ENCODE measurements at places on chromosomes 3 and 15.

- no peak for DNase-seq
These were observed 946.9 kb downstream of the EPHA3 start for GRCh38 chr3:90054311-90054710.

GRCh38 chr3:52084954-52085680 lies 28.7 kb upstream of the DUSP7 start:
- no peak for DNase-seq

GRCh38 chr3:101081999-101082398 lies 88.8 kb upstream of the ABI3BP start:
- DNase-seq: no peak

- DNase-seq: no peak
These were observed 616 bp upstream of the IGDCC4 start for GRCh38 chr15:65423150-65423975.

DNA sequence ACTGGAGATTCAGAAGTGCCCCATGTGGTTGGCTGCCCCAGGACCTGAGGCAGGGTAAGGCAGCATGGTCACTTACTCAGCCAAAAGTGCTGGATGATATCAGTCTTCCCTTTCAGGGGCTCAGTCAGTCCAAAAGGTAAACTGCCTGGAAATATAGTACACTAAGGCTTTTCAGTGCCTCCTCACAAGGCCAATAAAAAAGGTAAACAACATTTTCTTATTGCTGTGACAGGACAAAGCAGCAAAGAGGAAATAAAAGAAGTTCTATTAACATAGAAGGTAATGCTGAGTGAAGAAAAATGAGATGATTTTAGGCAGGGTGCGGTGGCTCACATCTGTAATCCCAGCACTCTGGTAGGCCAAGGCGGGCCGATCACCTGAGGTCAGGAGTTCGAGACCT lies 66.5 kb upstream of the CDAN1 start:
- DNase-seq: no peak

DNA sequence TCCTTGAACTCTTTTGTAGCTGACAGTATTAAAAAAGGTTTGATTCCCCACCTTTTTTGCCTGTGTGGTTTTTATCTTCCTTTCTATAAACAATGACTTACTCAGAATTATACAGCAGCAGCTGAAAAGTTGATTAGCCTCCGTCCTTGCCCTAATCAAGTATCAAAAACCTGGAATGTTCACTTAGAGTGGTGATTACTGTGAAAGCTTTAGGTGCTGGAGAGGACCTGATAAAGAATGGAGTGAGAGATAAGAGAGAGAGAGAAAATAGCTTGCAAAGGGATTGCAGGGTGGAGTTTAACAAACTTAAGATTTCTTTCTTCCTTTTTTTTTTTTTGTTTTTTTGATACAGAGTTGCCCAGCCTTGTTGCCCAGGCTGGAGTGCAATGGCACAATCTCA lies 6.7 kb downstream of the CGNL1 start:
- DNase-seq: no peak

DNA sequence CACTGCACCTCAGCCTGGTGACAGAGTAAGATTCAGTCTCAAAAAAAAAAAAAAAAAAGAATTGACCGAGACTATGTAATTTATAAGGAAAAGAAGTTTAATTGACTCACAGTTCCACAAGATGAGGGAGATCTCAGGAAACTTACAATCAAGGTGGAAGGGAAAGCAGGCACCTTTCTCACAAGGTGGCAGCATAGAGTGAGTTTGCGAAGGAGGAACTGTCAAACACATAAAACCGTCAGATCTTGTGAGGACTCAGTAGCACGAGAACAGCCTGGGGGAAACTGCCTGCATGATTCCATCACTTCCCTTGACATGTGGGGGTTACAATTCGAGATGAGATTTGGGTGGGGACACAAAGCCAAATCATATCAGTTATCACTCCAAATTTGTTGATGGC lies 380.9 kb downstream of the EDEM1 start:
- no peak for DNase-seq

- no peak for DNase-seq
These were observed 30.7 kb downstream of the FMN1 start for GRCh38 chr15:33163816-33164215.

- DNase-seq: no peak
These were observed 407.6 kb downstream of the MFSD1 start for GRCh38 chr3:159209459-159209858.

- DNase-seq: no peak
These were observed 2.2 kb downstream of the FOXB1 start for GRCh38 chr15:60006203-60006862.

DNA sequence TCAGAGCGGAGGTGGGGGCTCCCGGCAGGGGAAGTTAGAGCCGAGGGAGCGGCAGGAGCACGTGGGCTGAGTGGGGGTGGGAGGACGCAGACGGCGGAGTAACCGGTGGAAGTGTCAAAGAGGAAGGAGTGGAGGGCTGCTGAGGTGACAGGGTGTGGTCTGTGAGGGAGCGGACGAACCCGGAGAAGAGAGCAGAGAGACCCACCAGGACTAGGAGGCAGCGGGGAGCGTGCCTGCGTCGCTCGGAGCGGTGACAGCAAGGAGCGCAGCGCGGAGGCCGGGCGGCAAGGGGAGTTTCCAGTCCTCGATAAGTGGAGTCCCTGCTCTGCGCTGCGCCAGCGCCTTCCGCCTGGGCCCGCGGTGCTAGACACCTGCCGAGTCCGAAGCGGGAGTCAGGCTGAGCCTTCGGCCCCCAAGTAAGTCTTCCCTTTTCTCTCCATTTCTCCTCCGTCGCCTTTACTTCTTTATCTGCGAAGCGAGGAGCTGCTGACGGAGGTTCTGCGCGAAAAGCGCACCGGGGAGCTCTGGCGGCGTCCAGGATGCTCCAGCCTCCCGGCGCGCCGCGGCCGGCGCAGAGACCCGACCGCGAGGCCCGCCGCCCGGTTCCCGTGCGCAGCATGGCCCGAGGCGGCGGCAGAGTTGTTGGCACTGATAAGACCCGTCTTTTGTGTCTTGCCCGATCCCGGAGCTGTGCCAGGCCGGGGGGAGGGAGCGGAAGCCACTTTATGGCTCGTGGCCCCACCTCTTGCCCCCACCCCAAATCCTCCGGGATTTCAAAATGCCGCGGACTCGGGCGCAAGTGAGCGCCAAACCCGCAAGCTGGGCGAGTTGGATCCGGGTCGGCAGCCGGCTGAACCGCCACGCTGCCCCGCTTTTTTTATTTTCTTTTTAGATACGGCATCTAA lies 533.0 kb upstream of the SEMA6D start:
- no peak for DNase-seq

DNA sequence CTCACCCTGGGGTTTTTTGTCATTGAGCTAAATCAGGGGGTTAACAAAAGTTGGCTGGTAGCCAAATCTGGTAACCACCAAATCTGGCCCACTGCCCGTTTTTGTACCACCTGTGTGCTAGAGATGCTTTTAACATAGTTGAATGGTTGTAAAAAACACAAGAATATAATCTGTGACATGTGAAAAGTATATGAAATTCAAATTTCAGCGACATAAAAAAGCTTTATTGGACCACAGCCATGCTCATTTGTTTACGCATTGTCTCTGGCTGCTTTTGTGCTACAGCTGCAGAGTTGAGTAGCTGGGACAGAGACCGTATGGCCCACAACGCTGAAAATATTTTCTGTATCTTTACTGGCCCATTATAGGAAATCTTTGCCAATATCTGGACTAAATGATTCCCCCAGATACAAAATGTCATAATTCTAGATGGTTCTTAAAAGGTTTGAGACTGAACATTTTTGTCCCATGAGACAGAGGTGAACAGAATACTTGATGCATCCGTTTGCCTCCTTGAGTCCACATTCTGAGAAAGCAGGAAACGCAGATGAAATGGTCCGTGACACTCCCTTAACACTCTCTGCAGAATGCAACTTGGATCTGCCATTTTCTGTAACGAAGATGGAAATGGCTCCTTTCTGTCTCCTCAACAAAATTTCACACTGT lies 120.9 kb upstream of the PDZRN3 start:
- DNase-seq: no peak

GRCh38 chr3:195760345-195761122 lies 39.8 kb downstream of the MUC20 start:
- no peak for DNase-seq

GRCh38 chr3:140198242-140198641 lies 263.3 kb downstream of the CLSTN2 start:
- no peak for DNase-seq

DNA sequence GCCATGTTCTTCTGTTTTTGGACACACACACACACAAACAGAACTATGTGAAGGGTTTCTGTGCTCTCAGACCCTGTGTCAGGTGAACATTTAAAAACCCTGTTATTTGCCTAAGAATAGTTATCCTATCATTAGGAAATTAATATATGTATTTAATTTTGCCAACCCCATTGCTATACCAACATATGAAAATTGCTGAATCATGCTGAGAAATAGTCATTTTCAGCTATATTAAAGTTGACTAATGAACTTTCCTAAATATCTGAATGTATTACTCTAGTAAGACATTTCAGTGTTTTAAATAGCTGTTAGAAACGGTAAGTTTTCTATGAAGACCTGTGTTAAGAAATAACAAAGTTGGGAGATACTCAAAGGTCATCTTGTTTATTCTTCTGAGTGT lies 596.9 kb upstream of the GRM7 start:
- no peak for DNase-seq

DNA sequence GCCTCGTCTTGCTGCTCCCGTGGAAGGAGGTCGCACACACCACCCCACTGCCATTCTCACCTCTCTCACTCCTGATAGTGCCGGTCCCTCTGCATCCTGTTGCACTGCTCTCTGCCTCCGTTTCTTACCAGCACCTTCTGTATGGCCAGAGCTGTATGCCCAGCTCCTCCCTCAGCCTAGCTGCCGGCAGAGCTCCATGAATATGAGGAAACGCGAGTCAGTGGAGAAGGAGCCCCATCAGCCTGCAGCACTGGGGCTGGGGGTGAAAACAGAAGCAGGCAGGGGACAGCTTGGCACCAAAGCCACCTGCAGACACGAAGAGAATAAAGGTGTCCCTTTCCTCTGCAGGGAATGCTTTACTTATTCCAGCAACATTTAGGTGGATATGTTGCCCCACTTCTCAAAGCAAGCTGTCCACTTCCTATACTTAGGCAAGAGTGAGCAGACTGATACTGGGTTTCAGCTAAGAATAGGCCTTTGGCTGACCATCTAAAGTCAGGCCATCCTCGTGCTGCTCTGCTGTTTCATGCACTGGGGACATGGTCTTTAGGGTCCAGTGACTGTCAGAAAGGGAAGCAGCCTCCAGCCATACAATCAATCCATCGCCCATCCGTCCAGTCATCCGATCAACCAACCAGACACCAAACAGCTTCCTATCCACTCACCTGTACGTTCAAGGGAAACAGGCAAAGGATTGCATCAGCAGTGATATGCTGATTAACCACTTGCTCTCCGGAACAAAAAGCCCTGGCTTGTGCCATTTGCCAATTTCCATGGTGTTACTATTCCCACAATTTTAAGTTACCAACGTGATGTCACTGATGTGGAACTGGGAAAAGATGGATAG lies 222.7 kb downstream of the XXYLT1 start:
- no peak for DNase-seq

DNA sequence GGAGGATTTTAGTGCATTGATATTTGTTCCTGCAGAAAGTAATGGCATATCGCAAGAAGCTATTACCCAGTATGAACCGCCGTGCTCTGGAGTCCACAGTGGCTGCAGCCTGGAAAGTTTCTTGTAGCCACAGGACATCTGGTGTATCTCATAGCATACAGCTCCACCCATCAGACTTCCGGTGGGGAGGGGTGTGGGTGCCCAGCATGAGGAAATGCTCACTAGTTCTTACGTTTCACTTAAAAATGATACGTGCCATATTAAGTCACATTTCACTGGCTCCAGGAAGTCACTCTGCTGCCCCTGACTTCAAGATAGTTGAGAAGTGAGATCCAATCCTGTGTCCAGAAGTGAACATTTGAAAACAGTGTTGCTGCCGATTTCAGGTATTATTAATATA lies 990.4 kb downstream of the GBE1 start:
- no peak for DNase-seq

- DNase-seq: no peak
These were observed 112.4 kb downstream of the GREM1 start for GRCh38 chr15:32830241-32830640.

DNA sequence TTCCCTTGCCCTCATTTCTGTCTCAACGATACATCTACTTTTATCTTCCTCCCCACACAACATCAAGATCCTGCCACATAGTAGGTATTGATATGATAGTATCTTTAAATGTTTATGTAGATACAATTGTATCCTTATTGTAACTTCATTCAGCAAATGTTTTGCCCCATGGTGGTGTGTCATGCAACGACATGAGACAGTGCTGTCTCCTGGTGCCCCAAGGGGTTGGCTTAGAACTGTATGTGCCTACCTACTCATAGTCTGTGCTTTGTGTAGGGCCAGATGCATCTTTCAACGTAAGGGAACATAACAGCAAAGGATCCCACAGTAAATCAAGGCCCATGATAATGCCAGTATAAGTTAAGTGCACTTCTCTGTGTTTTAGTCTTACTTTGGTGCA lies 2.8 kb upstream of the CD47 start:
- no peak for DNase-seq

GRCh38 chr3:16700651-16701050 lies 95.4 kb upstream of the DAZL start:
- DNase-seq: no peak

- no peak for DNase-seq
These were observed 1.7 kb downstream of the NR2C2 start for GRCh38 chr3:14949126-14949525.

- no peak for DNase-seq
These were observed 11.9 kb downstream of the RAP2B start for GRCh38 chr3:153173758-153174516.

DNA sequence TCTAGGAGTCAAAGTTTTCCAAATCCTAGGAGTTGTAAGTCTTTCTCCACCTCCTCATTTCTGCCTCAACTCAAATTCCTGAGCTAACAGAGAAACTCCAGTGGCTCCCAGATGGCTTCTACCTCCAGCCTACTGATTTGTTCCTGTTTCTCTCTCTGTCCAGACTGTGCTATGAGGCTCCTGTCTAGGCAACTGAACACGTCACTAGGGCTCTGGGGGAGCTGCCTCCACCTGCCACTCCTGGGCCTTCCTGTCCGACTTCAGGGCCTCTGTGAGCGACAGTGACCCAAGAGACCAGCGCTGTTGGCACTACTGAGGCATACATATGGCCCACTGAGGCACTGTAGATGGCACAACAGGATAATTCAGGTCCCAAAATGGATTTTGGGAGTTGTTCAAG lies 71.4 kb downstream of the EXOG start:
- DNase-seq: no peak

- no peak for DNase-seq
These were observed 6.7 kb downstream of the PCYT1A start for GRCh38 chr3:196280689-196281440.

GRCh38 chr3:184085389-184085852 lies 11.4 kb upstream of the HTR3E start:
- DNase-seq: no peak

DNA sequence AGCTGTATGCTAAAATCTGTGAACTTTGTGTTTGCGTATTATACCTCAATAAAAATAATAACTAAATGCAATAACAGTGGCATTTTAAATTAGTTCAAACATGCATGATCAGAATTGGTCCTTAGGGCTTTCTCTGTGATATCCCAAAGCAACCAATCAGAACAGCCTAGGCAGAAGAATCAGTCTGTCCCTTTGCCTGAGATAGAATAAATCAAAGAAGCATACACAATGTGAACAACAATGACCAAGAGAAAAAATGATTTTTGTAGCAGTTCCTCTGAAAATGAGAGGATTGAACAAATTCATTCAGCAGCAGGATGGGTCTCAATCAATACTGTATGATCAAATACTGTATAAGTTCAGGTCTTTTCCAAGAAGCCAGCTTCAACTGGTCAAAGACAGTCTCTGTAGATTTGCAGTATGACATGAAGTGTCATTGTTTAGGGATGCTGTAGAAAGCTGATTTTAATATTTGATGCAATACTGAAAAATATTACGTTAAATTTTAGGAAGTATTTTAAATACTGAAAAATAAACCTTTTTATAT lies 1071.6 kb downstream of the AGBL1 start:
- DNase-seq: no peak
